Umbilical cord (tissue), 2 donors: ENCODE measurements at places on chromosomes 6 and 20.

- no peak for DNase-seq
Measured at GRCh38 chr6:12356983-12357972, 67.1 kb downstream of the EDN1 start.

- peak; percentile 17 for DNase-seq
Measured at GRCh38 chr6:116528780-116529179, 16.7 kb downstream of the TRAPPC3L start.

GRCh38 chr20:3798373-3798768 is 2.3 kb downstream of the CDC25B start:
- no peak for DNase-seq

GRCh38 chr6:22828179-22829062 is 259.1 kb downstream of the HDGFL1 start:
- DNase-seq, result peak; percentile 98

- no peak for DNase-seq
Measured at GRCh38 chr6:112188906-112189305, 65.5 kb downstream of the LAMA4 start.

GRCh38 chr6:4902363-4902762 is 101.5 kb downstream of the RPP40 start:
- no peak for DNase-seq

DNA sequence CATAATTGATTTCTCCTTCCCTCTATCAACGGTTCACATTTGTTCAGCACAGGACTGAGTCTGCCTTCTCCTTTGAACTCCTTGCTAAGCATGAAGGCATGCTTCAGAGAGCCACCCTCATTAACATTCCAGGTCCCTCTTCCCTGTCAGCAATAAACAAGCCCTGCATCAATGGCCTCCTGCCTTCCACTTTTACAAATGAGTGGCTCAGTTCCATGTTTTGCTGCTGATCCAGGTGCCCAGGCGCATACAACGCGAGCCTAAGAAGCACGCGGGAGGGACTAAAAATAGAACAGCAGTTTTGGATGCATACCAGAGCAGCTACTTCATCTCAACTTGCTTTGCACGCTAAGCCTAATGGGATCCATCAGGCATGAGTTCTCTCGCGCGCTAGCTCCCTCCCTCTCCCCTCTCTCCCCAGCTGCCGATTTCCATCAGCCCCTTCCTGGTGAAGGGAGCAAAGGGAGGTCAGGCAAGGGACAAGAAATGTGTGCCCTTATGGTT is 53.4 kb downstream of the TRAF3IP2 start:
- DNase-seq, result peak; percentile 96

- DNase-seq, result no peak
Measured at GRCh38 chr6:31490115-31490873, 7.7 kb upstream of the MICB start.
